ENCODE measurements at places on chromosomes 6 and 20. TPM values are rescaled to one million over a fixed set of nuclear protein-coding genes. Genes with fewer than 3 reads are reported as not detected.

- H3K27ac ChIP-seq = no peak overlapping the region
- H3K4me1 ChIP-seq = peaks cover 3% of the 10 kb centered on the region
- no peak overlapping the region for H3K4me3 ChIP-seq
- no peaks in the 10 kb centered on the region for H3K36me3 ChIP-seq
Measured at GRCh38 chr20:49872056-49872455, 43.3 kb downstream of the SPATA2 start.

GRCh38 chr20:6954219-6954618, 186.7 kb downstream of the BMP2 start:
- H3K27me3 ChIP-seq = no peaks in the 10 kb centered on the region
- no peak overlapping the region for H3K4me3 ChIP-seq
- no peak overlapping the region for H3K27ac ChIP-seq
- no peaks in the 10 kb centered on the region for H3K36me3 ChIP-seq
- no peaks in the 10 kb centered on the region for H3K4me1 ChIP-seq

GRCh38 chr6:16338577-16339264, 100.3 kb downstream of the GMPR start:
- no peak overlapping the region for H3K4me3 ChIP-seq
- DNase-seq = peak; percentile 99
- no peak overlapping the region for H3K27ac ChIP-seq
- H3K36me3 ChIP-seq = no peaks in the 10 kb centered on the region

- no peak for DNase-seq
- H3K27me3 ChIP-seq = peaks cover 15% of the 10 kb centered on the region
- H3K27ac ChIP-seq = no peak overlapping the region
- no peaks in the 10 kb centered on the region for H3K4me1 ChIP-seq
Measured at GRCh38 chr6:32424589-32425300, 14.9 kb upstream of the HLA-DRA start.

GRCh38 chr6:137846772-137847313, 20.2 kb upstream of the TNFAIP3 start:
- H3K4me1 ChIP-seq = no peaks in the 10 kb centered on the region
- H3K27ac ChIP-seq = no peak overlapping the region
- no peak for DNase-seq
- H3K4me3 ChIP-seq = no peak overlapping the region

DNA sequence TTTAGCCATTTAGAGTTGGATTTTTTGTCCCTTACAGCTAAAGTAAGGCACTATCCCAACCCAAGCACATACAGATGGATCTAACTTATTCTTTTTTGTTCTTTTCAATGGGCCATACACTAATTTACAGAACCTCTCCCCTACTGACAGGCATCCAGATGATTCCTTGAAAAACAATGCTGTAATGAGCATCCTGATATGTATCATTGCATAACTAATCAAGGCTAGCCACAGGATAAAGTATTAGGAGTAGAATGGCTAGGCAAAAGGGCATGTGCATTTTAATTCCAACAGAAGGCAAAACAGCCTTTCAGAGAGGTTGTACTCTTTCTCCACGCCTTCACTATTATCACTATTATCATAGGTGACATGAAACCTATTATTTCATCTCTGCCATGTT, 54.1 kb downstream of the ELOVL5 start:
- H3K36me3 ChIP-seq = peaks cover 5% of the 10 kb centered on the region
- H3K4me3 ChIP-seq = no peak overlapping the region
- no peak for DNase-seq
- H3K4me1 ChIP-seq = peaks cover 5% of the 10 kb centered on the region
- H3K27me3 ChIP-seq = no peaks in the 10 kb centered on the region

IMPG1 gene
- polyA plus RNA-seq = not detected

DNA sequence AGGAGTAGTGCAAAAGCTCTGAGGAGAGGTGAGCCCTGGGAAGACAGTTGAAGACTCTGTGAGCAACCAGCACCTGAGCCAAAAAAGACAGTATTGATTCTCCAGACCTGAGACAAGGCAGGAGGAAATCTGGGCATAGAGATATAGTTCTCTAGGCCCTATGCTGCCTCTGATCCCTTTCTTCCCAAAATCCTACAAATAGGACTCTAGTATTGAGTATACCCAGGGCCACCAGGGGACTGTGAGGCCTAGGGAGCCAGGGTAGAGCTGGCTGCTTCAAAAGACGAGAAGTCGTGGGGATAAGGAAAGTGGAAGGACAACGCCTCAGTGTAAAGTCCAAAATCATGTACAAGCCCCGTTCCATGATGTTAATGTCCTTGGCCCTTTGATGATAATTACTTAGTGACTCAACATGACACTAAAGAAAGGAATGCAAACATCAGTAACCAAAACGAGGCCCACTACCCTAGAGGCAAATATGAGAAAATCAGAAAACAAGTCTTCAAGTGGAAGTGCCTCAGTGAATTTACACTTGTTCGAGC, 197.3 kb upstream of the PROKR2 start:
- no peaks in the 10 kb centered on the region for H3K27me3 ChIP-seq
- no peak for DNase-seq
- H3K4me1 ChIP-seq = no peaks in the 10 kb centered on the region
- H3K36me3 ChIP-seq = no peaks in the 10 kb centered on the region
- H3K4me3 ChIP-seq = no peak overlapping the region
- H3K27ac ChIP-seq = no peak overlapping the region

DNA sequence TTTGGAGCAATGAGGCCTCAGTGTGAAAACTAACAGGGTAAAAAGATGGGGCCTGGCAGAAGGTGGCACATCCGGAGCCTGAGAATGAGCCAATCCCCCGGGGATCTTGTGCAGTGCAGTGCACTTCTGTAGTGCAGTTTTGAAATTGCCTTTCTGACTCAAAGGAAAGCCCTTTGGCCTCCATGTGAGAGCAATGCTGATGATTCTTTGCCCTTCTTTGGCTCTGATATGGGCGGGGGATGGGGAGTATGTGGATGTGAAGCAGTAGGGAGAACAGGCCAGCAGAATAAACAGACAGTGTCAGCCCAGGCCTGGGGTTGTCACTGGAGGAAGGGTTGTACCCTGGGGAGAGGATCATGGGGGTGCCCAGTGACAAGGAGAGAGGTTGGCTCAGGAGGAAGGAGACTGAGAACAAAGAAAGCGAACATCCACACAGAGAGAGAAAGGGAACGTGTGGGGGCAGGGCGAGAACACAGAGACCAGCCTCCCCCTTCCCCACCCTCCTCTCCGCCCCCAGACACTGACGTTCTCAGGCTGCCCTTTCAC, 351.2 kb downstream of the CDC5L start:
- H3K27ac ChIP-seq = no peak overlapping the region
- H3K36me3 ChIP-seq = no peaks in the 10 kb centered on the region
- peak; percentile 25 for DNase-seq
- H3K4me1 ChIP-seq = peaks cover 4% of the 10 kb centered on the region
- H3K27me3 ChIP-seq = no peaks in the 10 kb centered on the region

KCNK16 gene
- polyA plus RNA-seq = not detected

- H3K36me3 ChIP-seq = no peaks in the 10 kb centered on the region
- H3K4me3 ChIP-seq = no peak overlapping the region
- no peak overlapping the region for H3K27ac ChIP-seq
Measured at GRCh38 chr6:327538-328116, 35.3 kb downstream of the DUSP22 start.

FAM83C gene
- polyA plus RNA-seq = not detected

DNA sequence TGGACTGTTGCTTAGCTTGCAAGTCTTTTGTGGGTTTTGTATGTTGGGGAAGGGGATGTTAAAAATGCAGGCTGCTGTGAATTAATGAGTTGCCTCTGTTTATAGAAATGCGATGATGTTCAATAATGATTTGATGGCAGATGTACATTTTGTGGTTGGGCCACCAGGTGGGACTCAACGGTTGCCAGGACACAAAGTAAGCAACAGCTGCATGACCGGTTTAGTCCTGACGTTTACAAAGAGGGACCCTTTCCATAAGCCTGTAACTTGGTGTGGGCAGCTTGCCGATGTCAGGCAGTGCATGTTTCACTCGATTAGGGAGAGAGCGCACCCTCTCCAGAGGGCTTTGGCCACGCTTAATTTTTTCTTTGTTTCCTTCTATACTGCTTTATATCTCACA, 1.3 kb downstream of the BTBD3 start:
- H3K27ac ChIP-seq = no peak overlapping the region
- DNase-seq = peak; percentile 36
- H3K36me3 ChIP-seq = peaks cover 16% of the 10 kb centered on the region
- peaks cover 10% of the 10 kb centered on the region for H3K4me1 ChIP-seq
- H3K27me3 ChIP-seq = no peaks in the 10 kb centered on the region

DNA sequence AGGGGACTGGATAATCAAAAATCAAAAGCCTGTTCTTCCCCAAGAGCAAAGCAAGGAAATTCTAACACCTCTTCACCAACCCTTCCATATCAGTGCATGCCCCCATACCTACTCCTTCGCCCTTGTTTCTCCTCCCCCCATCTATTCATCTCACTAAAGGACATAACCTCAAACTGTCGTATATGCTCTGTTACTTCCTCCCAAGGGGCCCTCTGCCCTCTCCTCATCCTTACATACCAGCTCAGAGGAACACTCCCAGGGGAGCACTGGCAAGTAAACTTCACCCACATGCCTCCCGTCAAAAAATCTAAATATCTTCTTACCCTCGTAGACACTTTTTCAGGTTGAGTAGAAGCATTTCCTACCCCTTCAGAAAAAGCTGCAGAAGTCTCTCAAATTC, 9.4 kb upstream of the ADTRP start:
- no peaks in the 10 kb centered on the region for H3K36me3 ChIP-seq
- H3K4me3 ChIP-seq = no peak overlapping the region
- DNase-seq = no peak
- no peaks in the 10 kb centered on the region for H3K27me3 ChIP-seq
- no peak overlapping the region for H3K27ac ChIP-seq

DNA sequence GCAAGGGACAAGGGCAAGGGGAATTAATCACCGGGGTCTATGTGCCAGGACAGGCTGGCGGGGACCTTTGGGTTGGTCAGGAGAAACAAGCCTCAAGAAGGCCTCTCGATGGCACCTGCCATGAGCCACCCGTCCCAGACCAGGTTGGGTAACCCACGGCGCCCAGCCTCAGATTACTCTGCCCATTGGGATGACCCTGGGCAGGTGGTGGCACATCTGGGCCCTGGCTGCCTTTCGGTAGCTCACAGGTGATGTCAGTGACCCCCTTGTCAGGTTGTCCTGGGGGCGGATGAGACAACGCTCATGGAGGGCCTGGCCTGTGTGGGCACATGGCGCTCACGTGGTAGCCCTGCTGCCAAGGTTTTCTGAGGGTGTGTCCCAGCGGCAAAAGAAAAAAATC, 152.2 kb downstream of the SYCP2 start:
- no peaks in the 10 kb centered on the region for H3K27me3 ChIP-seq
- no peaks in the 10 kb centered on the region for H3K36me3 ChIP-seq
- no peak for DNase-seq
- no peaks in the 10 kb centered on the region for H3K4me1 ChIP-seq
- H3K27ac ChIP-seq = no peak overlapping the region
- no peak overlapping the region for H3K4me3 ChIP-seq

GRCh38 chr6:11921017-11921438, 91.1 kb upstream of the HIVEP1 start:
- H3K27me3 ChIP-seq = no peaks in the 10 kb centered on the region
- peaks cover 3% of the 10 kb centered on the region for H3K4me1 ChIP-seq
- no peak overlapping the region for H3K4me3 ChIP-seq
- H3K36me3 ChIP-seq = no peaks in the 10 kb centered on the region
- no peak overlapping the region for H3K27ac ChIP-seq

DNA sequence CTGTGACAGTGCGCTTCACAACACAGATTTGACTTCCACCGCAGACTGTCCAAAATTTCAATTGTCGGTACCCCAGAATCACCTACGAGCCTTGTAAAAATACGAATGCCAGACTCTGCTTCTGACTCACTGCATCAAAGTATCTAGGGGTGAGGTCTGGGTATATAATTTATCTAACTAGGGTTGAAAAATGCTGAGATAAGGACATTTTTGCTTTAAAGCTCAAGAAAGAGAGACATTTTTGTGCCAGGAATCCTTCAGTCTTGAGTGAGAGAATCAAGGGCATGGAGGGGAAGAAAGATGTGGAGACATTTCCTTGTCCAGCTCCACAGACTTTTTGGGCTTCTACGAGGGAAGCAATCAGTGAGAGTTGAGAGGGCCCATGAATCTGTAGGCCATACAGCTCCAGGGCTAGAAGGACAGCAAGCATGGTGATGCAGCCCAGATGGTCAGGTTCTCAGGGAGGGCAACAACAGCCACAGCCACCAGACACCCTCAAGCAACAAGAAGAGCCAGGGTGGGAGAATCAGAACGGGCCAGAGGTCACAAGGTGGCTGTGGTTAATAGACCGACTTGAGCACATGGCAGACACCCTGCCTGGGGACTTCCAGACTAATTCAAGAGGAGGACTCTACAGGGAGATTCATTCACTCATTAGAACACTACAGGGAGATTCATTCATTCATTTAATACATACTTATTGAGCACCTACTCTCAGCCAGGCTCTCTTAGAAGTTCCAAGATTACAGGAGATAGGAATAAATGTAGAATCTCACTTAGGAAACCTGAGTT, 211.1 kb upstream of the PRDM1 start:
- H3K27me3 ChIP-seq = no peaks in the 10 kb centered on the region
- no peaks in the 10 kb centered on the region for H3K4me1 ChIP-seq
- H3K36me3 ChIP-seq = no peaks in the 10 kb centered on the region
- DNase-seq = no peak
- H3K27ac ChIP-seq = no peak overlapping the region

FHL5 gene
- polyA plus RNA-seq = not detected

DNA sequence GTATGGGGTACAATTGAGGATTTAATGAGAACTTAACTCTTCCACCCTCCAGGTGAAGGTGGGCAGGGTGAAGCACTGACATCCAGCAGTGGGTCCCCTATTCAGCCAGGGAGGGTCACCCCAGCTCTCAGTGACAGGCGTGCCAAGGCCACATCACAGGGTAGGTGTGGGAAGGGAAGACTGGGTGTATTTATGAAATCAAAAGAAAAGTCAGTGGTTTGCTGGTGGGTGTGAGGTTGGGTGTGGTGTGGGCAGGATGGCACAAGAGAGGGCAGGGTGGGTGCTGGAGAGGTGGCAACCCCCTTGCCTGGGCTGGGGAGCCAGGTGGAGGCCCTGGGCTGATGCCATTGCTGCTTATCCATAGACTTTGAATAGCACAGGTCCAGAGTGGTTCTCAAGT, 16.6 kb downstream of the SYNDIG1 start:
- H3K27me3 ChIP-seq = no peaks in the 10 kb centered on the region
- DNase-seq = no peak
- no peak overlapping the region for H3K4me3 ChIP-seq
- no peak overlapping the region for H3K27ac ChIP-seq
- H3K4me1 ChIP-seq = no peaks in the 10 kb centered on the region

GRCh38 chr6:15945593-15946159, 183.2 kb upstream of the MYLIP start:
- H3K27ac ChIP-seq = no peak overlapping the region
- no peaks in the 10 kb centered on the region for H3K36me3 ChIP-seq
- H3K27me3 ChIP-seq = no peaks in the 10 kb centered on the region
- DNase-seq = peak; percentile 62

GRCh38 chr6:37099442-37099841, 70.5 kb upstream of the PIM1 start:
- no peak overlapping the region for H3K27ac ChIP-seq
- no peaks in the 10 kb centered on the region for H3K36me3 ChIP-seq
- DNase-seq = no peak
- H3K4me3 ChIP-seq = no peak overlapping the region

- H3K27me3 ChIP-seq = peaks cover 10% of the 10 kb centered on the region
- H3K4me1 ChIP-seq = no peaks in the 10 kb centered on the region
- peak; percentile 65 for DNase-seq
- no peaks in the 10 kb centered on the region for H3K36me3 ChIP-seq
Measured at GRCh38 chr6:133568970-133569889, 319.7 kb upstream of the TCF21 start.

ANKRD66 gene
- not detected for polyA plus RNA-seq

GRCh38 chr6:4394786-4395185, 259.4 kb upstream of the ECI2 start:
- H3K4me1 ChIP-seq = peaks cover 10% of the 10 kb centered on the region
- no peaks in the 10 kb centered on the region for H3K27me3 ChIP-seq
- no peak overlapping the region for H3K27ac ChIP-seq
- DNase-seq = no peak
- H3K4me3 ChIP-seq = no peak overlapping the region
